ENCODE measurements at places on chromosomes 3 and 15. TPM values are rescaled to one million over a fixed set of nuclear protein-coding genes. Genes with fewer than 3 reads are reported as not detected.

DNA sequence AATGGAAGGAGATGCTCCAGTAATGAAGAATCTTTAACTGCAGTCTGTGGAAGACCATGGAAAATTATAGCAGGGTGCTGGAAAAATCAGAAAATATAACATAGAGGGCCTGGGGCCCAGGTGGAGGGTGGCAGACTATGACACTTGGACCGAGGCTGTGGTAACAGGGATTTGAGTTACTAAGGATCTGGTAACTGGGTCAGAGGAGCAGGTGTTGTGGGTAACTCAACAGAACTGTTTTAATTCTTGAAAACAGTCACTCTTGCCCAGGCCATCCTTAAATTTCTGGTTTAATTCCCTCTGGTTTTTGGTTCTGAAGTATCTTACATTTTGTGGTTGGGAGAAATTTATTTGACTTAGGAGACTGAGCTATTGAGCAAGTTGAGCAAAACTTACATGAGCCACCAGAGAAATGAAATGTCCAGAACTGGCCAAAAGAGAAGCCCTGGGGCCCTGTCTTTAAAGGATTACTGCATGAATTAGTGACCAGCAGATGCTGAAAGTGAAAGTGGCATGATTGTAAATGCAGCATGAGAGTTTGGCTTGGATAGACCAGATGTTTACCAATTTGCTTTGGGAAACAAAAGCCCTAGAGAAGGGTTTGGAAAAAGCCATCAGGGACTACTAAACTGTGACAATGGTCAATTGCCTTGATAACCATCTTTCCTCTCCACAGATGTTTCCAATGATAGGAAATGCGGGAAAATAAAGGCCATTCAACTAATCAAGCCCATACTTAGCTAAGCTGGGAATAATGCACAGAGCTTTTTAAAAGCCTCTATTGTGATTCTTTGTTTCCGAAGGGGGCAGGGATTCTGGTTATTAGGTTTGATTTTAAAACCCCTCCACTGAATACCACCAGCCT, 374.9 kb upstream of the TGFBR2 start:
- no peak for DNase-seq

DNA sequence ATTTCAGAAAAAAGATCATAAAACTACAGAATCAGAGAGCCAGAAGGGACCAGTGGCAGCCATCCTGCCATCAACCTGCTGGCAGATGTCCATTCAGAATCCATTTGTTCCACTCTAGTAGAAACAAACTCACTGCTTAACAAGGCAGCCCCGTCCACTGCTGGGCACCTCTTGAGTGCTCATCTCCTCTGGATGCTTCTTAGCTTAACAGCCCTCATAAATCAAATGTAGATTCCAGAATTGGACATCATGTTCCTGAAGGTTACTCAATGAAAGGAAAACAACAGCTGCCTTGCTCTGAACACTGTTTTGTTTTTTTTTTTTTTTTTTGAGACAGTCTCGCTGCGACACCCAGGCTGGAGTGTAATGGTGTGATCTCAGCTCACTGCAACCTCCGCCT, 37.3 kb downstream of the ABCC5 start:
- no peak for DNase-seq

Gene LDHAL6B
- not detected for total RNA-seq

Gene IGSF11
- total RNA-seq: 0.87 TPM

Measured in Caki2 (cell line).